Adrenal gland (tissue), 19 donors: ENCODE measurements at places on chromosomes 3 and 15. TPM values are rescaled to one million over a fixed set of nuclear protein-coding genes. Genes with fewer than 3 reads are reported as not detected.

Gene KCNMB3
- 1.6 TPM for total RNA-seq

Gene CTXN2
- not detected for total RNA-seq

DNA sequence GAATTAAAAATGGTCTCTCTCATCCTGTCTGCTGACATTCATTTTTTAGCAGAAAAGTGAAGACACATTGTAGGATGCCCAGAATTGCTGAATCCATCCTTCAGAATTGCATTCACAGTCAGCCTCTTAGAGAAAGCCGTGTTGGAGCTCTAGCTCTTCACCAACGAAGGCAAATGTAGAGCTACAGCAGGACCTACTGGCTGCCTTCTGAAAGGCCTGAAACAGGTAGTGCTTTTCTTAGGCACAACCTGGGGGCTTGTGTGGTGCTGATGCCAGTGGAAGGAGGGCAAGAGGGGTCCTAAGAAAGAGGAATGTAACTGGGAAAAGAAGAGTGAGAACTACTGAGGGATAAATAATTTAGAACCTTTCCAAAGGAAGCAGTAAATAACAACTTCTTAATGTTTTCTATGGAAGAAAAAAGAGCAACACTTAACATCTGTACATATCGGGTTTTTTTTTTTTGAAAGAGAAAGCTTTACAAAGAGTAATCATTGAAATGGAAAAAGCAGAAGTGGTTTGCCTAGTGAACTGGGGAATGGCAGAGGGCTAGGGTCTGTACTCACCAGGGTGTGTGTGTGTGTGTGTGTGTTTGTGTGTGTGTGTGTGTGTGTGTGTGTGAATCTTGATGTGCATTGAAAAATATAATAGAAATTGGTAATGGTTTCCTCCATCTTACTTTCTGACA is 297.8 kb downstream of the SATB1 start:
- DNase-seq = no peak

DNA sequence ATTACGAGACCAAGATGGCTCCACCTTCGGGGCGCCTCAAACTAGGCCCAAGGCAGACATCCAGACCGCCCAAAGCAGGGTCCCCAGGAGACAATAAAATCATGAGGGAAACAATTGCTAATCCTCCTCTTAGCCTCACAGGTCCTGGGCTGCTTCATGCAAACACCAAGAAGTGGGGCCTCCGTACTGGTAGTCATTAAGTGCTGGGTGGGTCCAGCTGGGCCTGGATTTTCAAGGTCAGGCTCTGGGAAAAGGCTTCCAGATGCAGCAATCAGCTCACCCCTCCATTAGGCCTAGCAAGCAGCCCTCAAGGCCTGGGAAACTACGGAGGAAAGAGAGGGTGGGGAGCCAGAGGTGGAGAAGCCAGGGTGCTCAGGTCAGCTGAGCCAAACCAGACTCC is 634 bp downstream of the FBXL22 start:
- no peak for DNase-seq

- no peak for DNase-seq
These were observed 194.2 kb downstream of the PLCL2 start for GRCh38 chr3:17078926-17079465.

DNA sequence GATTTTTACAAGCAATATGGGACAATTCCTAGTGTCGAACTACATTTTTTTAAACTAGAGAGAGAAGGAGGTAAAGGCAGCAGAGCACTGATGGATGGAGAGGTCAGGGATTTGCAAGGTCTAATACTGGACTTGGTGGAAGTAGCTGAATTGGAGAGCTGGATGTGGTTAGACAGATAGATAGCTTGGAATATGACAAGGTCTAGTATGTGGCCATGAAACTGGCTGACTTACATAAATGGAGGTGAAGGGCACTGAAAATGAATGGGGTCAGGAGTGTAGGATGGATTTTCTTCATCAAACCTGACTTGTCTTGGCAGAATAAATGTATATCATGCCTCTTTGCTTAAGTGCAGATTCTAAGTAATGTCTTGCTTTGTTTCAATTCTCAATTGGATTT is 10.1 kb upstream of the RTP4 start:
- DNase-seq = no peak

- DNase-seq = peak; percentile 8
These were observed 22.1 kb downstream of the ITGA11 start for GRCh38 chr15:68409736-68410370.

DNA sequence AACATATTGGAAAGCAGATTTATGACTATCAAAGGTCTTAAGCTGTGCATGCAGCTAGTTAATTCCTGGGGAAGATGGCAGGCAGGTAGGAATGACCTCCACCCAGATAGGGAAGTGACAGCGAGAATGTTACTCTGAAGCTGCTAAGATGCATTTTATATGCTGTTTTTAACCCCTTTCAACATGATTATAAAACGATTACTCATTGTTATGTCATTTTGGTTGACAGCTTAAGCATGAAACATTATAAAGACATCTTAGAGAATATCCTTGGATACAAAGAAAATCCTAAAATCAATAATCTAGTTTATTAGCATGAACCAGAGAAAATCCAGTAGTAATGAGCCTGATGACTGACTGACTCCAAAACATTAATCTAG is 220.5 kb downstream of the NR1D2 start:
- no peak for DNase-seq

- DNase-seq = no peak
These were observed 307.7 kb downstream of the IL5RA start for GRCh38 chr3:2802429-2802828.

GRCh38 chr3:49673121-49673714 is 933 bp upstream of the APEH start:
- DNase-seq = peak; percentile 65

DNA sequence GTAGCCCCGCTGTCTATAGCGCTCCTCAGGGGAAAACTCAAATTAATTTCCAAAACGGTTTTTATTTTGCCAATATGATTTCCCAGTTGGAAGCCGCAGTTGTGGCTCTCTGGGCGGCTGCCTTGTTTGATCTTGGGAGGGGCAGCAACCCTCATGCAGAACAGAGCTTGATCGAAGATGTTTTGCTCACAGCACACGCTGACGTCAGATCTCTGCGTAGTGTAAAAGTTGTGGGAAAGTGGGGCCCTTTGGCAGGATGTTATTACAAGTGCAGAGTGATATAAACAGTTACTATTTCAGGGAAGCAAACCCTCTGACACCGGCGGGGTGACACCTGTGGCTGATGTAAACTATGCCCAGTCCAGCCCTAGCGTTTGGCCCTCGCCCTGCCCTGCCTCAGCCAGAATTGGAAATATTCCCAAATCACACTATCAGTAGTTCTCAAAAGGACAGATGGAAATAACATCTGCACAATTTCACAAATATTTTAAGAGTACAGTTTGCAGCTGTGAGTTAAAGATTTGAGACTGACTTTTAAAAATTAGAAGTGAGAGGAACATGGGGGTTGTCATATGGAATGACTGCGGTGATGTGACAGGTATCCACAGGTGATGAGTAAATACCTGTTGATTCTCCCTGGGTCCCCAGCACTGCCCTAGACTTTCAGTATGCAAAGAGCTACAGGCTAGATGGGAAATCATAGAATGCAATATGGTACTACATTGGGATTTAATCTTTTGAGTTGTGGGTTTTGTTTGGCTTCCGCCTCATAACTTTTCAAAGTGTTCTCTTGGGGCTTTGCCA is 1.7 kb downstream of the SYNM start:
- no peak for DNase-seq

GRCh38 chr3:73234354-73235014 is 173.0 kb downstream of the EBLN2 start:
- DNase-seq = no peak

DNA sequence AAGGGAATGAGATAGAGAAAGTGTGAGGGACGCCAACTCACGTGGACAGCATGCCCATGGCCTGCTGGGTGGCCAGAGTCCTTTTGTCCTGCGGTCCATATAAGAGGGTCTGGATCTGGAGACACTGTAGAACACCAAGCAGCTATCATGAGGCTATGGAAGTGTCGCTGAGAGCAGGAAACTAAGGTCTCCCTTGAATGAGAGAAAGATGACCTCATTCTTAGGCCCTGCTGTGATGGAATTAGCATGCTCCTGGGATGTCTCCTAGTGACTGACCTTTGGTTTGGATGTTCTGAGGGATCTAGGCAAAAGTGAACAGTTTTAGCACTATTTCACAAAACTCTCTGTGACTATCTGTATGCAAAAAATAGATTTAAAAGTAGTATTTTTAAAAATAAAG is 34.4 kb downstream of the SYNM start:
- no peak for DNase-seq

GRCh38 chr3:100270215-100270583 is 9.4 kb downstream of the TBC1D23 start:
- DNase-seq = no peak

- DNase-seq = no peak
These were observed 246.2 kb downstream of the LRTM1 start for GRCh38 chr3:54681706-54682105.

- DNase-seq = no peak
These were observed 71.0 kb downstream of the NTRK3 start for GRCh38 chr15:88185584-88185983.

DNA sequence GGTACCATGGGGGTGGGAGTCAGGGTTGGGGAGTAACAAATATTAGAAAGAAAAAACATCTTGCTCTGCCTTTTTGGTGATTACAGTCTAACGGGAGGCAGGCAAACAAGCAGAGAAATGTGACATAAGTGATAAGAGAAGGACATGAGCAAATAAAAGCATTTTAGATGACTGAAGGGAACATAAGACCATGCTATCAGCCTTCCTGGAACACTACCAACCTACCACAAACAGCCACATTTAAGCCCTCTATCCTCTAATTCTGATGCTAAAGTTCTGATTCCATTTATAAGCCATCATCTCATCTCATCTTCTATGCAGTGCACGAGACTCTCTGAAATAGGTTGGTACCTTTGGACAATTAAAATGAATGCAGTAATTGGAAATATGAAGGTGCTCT is 243.4 kb upstream of the P2RY1 start:
- DNase-seq = no peak

GRCh38 chr3:55519019-55519418 is 31.9 kb upstream of the WNT5A start:
- no peak for DNase-seq

GRCh38 chr15:92801774-92802464 is 98.2 kb upstream of the CHD2 start:
- no peak for DNase-seq

DNA sequence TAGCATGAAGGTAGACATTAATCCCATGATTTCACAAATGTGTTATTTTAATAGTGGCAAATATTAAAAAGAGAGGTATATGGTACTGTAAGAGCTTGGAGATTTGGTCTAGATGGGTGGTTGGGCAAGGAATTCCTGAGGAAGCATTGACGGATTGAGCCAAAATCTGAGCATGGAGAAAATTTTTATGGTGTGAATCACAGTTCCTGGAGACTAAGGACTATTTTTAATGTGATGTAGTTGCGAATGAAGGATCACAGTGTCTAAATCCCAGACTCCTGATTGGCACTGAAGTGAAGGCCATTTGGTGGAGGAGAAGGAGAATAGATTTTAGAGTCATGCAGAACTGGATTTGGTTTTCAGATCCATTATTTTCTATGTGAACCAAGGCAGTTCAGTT is 188.7 kb upstream of the FEZF2 start:
- no peak for DNase-seq
